Endothelial cell (in vitro differentiated cells): ENCODE measurements at places on chromosomes 16 and 17. TPM values are rescaled to one million over a fixed set of nuclear protein-coding genes. Genes with fewer than 3 reads are reported as not detected.

DNA sequence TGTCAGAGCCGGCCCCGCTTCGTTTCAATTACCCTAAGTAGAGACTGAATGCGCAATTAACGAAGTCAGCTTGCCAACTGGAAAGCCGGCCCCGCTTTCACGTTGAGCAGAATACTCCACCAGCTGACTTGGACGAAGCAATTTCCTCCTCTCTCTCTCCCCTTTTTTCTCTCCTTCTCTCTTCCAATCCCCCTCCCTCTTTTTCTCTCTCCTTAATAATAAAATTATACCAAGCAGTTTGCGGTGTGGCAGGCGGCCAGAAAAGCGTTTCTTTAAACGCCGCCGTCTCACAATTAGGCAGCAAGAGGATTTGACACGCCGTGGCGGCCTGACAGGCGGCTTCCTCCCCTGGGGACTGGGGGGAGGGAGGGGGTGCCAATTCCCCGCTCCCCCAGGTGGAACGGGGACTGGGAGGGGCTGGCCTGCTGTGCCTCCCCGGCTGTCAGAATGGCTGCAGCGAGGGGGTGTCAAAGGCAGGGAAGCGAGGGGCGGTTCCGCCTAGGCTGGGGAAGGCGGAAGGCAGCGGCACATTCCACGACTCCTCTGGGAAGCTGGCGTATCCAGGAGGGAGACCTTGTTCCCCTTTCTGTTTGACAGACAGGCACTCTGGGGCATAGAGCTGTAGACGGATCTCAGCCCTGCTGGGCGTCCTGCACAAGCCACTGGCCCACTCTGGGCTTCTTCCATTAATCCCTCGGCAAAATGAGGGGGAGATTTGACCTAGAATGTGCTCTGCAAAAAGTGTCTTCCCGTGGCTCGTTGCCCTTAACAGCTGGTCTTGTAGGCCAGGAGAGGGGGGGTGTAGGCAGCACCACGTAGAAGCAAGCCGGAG lies 52.7 kb downstream of the SREBF1 start:
- H3K4me3 ChIP-seq = peak overlapping the region; percentile 76
- peak; percentile 42 for DNase-seq
- H3K4me1 ChIP-seq = peaks cover 25% of the 10 kb centered on the region
- H3K36me3 ChIP-seq = no peaks in the 10 kb centered on the region
- H3K27me3 ChIP-seq = peaks cover 20% of the 10 kb centered on the region

GRCh38 chr17:17849147-17849820 lies 12.5 kb upstream of the SREBF1 start:
- peaks cover 11% of the 10 kb centered on the region for H3K27me3 ChIP-seq
- H3K4me3 ChIP-seq = no peak overlapping the region
- H3K36me3 ChIP-seq = no peaks in the 10 kb centered on the region

The SUMO2 gene
- total RNA-seq = 657 TPM

The HOXB13 gene
- total RNA-seq = not detected
